ENCODE measurements at places on chromosomes 2 and 18.

DNA sequence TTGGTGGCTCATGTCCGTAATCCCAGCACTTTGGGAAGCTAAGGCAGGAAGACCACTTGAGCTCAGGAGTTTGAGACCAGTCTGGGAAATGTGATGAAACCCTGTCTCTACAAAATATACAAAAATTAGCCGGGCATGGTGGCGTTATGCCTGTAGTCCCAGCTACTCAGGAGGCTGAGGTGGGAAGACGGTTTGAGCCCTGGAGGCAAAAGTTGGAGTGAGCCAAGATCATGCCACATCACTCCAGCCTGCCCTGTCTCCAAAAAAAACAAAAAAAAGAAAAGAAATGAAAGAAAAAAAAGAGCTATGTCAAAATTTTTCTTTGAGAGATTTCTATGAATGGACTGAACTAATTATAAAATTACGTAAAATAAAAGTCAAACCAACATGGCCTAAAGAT, 34.7 kb downstream of the ROCK2 start:
- no peaks in the 10 kb centered on the region for H3K27me3 ChIP-seq
- DNase-seq, result no peak
- peaks cover 45% of the 10 kb centered on the region for H3K4me1 ChIP-seq
- H3K4me3 ChIP-seq, result no peak overlapping the region

- no peak overlapping the region for H3K27ac ChIP-seq
- H3K4me1 ChIP-seq, result no peaks in the 10 kb centered on the region
- no peak for DNase-seq
These were observed 42.7 kb upstream of the DYSF start for GRCh38 chr2:71410696-71411095.

- H3K4me3 ChIP-seq, result no peak overlapping the region
- no peak for DNase-seq
- no peaks in the 10 kb centered on the region for H3K27me3 ChIP-seq
These were observed 185.8 kb upstream of the HS6ST1 start for GRCh38 chr2:128504246-128505149.

DNA sequence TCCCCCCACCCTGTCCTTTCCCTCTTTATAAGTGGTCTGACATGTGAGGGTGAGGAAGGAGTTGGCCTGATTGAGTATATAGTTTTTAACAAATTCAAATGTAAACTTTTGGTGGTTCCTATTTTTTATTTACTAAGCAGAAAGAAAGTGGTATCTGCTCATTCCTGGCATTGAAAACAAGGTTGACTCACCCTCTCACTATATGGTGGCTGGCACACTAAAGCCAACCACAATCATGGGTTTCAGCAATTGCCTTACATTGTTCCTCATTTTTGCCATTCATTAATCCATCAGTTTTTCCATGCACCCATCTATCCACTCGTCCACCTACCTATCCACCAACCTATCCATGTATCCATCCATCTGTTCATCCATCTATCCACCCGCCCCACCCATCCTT, 75.4 kb upstream of the IGFBP5 start:
- no peak overlapping the region for H3K4me3 ChIP-seq
- H3K4me1 ChIP-seq, result peaks cover 33% of the 10 kb centered on the region
- no peaks in the 10 kb centered on the region for H3K27me3 ChIP-seq

DNA sequence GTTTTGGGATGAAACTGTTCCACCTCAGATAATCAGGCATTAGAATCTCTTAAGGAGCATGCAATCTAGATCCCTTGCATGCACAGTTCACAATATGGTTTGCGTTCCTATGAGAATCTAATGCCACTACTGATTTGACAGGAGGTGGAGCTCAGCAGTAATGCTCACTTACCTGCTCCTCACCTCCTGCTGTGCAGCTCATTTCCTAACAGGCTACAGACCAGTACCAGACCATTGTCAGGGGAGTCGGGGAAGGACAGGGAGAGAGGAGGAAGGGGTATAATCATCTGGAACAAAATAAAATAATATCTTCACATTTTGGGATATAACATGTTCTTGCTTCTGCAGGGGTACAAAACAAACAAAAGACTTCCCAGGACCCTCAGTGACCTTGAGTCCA, 532.0 kb upstream of the FSHR start:
- no peaks in the 10 kb centered on the region for H3K27me3 ChIP-seq
- no peaks in the 10 kb centered on the region for H3K4me1 ChIP-seq
- no peaks in the 10 kb centered on the region for H3K36me3 ChIP-seq

DNA sequence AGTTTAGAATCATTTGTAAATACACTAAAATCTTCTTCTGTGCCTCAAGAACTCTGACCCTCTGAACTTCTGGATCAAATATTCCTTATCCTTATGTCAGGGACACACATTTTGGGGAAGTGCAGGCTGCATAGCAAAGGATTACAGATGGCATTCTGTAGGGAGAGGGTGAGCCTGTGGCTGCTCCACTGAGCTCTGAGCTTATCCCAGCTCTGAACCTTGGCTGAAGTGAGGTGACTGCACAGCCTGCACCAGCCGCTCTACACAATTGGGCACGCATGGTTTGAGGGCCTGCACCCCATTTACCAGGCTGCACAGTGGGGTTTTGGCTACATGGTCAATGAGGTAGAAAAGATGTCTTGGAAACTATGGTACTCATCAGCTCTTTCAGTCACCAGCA, 251.6 kb downstream of the GALR1 start:
- H3K27me3 ChIP-seq, result no peaks in the 10 kb centered on the region
- no peak overlapping the region for H3K27ac ChIP-seq
- no peaks in the 10 kb centered on the region for H3K4me1 ChIP-seq
- no peak for DNase-seq

DNA sequence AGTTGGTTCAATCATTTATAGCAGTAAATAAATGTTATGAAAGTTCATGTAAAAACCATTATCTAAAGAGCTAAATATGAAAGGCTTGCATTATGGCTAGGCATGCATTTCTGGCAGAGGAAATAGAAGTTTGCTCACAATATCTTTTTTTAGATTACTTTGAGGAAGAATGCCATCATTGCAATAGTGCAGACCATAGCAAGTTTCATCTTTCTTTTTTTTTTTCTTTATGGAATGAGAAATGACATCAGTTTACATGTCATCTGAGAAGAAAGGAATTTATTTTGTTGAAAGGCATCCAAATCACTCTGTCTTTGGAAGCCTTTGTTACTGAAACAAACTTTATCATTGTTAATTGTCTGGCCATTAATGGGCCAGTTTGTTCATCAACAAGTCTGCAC, 74.5 kb upstream of the NCKAP5 start:
- H3K4me3 ChIP-seq, result no peak overlapping the region
- no peaks in the 10 kb centered on the region for H3K36me3 ChIP-seq
- no peak overlapping the region for H3K27ac ChIP-seq
- H3K4me1 ChIP-seq, result no peaks in the 10 kb centered on the region
- DNase-seq, result no peak
- H3K27me3 ChIP-seq, result no peaks in the 10 kb centered on the region

DNA sequence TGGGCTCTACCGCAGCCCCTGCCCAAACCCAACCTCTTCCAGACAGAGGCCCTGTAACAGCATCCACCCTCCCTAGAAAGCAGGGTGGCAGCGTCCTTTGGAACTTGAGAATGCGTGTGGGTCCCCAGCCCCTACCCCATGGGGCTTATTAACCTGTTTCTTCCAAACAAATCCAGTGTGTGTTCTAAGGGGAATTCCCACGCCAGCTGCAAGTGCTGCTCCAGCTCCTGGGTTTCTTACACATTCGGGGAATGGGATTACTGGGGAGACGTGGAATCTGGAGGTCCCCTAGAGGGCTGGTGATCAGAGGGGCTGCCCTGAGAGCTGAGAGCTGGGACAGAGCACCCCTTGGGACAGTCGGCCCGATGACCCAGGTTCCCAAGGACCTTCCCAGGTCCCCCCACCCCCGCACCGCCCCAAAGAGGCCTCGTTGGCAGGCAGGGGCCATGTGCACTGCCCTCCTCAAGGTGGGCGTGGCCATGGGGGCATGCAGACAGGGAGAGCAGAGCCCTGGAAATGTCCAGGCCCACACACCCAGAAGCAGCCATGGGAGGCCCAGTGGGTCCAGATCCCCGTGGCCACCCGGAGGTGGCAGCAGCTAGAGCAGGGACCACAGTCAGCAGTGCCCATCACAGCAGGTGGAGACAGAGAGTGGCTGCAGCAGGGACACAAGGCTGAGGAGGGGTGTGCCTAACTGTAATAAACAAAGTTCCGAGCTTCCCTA, 18.8 kb upstream of the TEX44 start:
- no peak overlapping the region for H3K4me3 ChIP-seq
- no peaks in the 10 kb centered on the region for H3K36me3 ChIP-seq
- H3K4me1 ChIP-seq, result no peaks in the 10 kb centered on the region
- H3K27me3 ChIP-seq, result no peaks in the 10 kb centered on the region
- no peak for DNase-seq
